ENCODE measurements at places on chromosomes 2 and 18. TPM values are rescaled to one million over a fixed set of nuclear protein-coding genes. Genes with fewer than 3 reads are reported as not detected.

The FAM237A gene
- not detected for total RNA-seq

The SLC5A7 gene
- 1.9 TPM for total RNA-seq

The ESPNL gene
- 0.36 TPM for total RNA-seq

The FBXO48 gene
- 0.55 TPM for total RNA-seq

The NT5C1B gene
- total RNA-seq: not detected

The EML6 gene
- total RNA-seq: 1.1 TPM

The TMEM247 gene
- total RNA-seq: not detected

The HOXD8 gene
- total RNA-seq: 19.1 TPM

DNA sequence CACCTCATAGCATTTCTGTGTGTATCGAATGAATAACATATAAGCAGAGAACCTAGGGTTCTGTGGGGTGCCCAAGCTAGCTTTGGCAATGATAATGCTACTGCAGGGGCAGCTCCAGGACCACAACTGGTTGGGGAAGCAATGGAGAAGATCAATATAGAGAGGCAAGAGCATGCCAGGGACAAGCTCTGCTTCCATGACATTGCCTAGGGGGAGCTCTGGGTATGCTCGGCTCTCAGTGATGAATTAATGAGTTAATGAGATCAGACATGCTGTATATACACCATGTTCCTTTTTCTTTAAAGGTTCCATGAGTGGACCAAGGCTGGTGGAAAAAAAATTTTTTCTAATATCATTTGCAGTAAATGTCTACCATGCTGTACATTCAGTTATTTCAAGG lies 618.4 kb downstream of the BCL11A start:
- no peaks in the 10 kb centered on the region for H3K27me3 ChIP-seq
- peaks cover 13% of the 10 kb centered on the region for H3K4me1 ChIP-seq
- DNase-seq: no peak
- no peaks in the 10 kb centered on the region for H3K36me3 ChIP-seq
- H3K4me3 ChIP-seq: no peak overlapping the region
- H3K27ac ChIP-seq: no peak overlapping the region

- no peaks in the 10 kb centered on the region for H3K27me3 ChIP-seq
- H3K4me1 ChIP-seq: no peaks in the 10 kb centered on the region
- H3K27ac ChIP-seq: no peak overlapping the region
- H3K4me3 ChIP-seq: no peak overlapping the region
Measured at GRCh38 chr2:238256111-238256510, 16.3 kb upstream of the HES6 start.

DNA sequence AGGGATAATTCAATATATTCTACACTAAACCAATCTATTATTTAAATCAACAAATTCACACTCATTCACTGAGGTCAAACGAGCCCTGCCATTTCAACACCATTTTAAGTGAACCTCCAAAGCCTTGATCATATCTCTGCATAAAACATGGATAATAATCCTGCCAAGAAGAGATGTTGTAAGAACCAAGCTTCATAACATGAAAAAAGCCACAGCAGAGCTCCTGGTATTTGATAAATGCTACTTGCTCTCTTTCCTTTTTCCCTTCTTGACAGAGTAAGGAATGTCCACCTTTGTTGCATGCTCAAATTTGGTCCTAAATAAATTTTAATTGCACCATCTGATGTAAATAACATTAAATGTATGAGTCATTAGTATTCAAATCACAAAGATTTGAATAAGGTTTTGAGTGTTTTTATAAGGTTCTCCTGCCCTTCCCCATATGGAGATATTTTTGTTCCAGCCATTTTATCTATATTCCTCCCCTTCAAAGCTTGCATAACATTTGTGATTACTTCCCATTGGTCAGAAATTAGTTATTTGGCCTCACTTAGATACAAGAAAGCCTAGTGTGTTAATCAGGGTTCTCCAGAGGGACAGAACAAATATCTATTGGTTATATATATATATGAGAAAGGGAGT lies 318.8 kb downstream of the RND3 start:
- H3K27me3 ChIP-seq: no peaks in the 10 kb centered on the region
- no peaks in the 10 kb centered on the region for H3K36me3 ChIP-seq
- no peak overlapping the region for H3K4me3 ChIP-seq

GRCh38 chr2:46569061-46569560 lies 89.7 kb downstream of the TMEM247 start:
- peak overlapping the region; percentile 74 for H3K27ac ChIP-seq
- no peaks in the 10 kb centered on the region for H3K36me3 ChIP-seq
- peaks cover 64% of the 10 kb centered on the region for H3K4me1 ChIP-seq
- H3K4me3 ChIP-seq: no peak overlapping the region

DNA sequence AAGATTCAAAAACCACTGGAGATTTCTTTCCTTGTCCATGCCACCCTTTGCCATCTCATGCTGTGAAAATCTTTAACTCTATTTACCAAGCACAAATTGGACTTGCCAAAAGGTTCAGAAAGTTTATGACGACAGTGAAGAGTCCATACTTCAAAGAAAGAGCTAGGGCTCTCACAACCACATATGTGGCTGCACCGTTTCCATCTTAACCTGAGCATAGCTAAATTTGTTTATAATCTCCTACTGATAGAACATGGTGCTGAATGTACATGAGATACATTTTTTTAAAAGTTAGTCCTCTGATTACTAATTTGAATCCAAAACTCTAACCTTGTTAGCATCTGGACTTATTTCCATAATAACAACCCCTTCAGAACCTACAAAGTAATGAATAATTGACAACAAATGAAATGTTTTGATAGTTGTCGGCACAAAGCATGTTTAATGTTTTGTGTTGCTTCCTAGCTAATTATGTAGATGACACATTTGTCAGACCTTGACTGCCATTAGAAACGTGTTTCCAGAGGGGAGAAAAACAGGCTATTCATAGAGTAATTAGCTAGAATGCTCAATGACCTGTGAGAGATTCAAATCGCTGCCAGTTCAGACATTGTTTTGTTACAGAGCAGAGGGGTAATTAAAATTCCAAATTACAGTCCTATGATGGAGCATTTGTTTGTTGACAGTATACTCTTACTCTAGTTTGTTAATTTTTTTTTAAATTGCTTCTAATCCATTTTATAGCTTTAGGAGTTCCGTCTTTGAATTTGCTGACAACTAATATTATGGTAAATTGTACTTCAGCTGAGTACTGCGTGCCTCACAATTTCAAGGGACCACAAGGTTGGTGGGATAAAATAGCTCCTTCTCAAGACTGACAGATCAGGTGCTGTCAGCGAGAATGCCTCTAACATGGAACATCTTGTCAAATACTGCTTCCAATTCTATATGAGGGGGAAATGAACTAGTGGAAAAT lies 31.8 kb downstream of the ARHGAP15 start:
- H3K36me3 ChIP-seq: no peaks in the 10 kb centered on the region
- DNase-seq: no peak
- H3K4me1 ChIP-seq: no peaks in the 10 kb centered on the region
- no peaks in the 10 kb centered on the region for H3K27me3 ChIP-seq
- H3K27ac ChIP-seq: no peak overlapping the region

DNA sequence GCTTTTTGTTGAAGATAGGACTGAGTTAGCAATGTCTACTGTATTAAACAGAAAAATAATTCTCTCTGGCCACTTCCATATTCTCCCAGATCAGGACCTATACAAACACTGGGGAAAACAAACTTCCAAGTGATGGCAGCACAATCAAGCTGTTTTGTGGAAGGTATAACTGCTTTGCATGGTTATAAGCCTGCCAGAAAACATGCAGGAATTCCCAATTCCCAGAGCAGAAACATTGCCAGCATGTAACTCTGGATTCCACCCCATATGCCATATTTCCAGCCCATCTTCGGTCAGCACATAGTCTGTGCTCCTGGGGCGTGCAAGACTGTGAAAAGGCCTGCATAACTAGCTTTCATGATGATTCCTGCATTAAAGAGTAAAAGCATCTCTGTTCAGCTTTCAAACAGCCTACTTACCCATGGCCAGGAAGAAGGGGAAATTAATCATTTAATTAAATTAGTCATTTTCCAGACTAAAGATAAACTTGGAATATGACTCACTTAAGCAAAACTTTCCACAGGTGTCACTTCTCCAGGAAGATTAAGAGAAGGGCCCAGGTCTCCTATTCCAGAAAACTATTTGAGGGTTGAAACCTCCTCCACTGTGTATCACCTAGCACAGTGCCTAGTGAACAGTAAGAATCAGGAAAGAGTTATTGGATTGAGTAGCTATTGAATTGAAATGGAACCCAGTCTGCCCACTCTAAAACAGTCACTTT lies 280.5 kb downstream of the NRXN1 start:
- no peak for DNase-seq
- H3K4me3 ChIP-seq: no peak overlapping the region
- H3K27ac ChIP-seq: no peak overlapping the region
- no peaks in the 10 kb centered on the region for H3K27me3 ChIP-seq
- H3K36me3 ChIP-seq: no peaks in the 10 kb centered on the region
- H3K4me1 ChIP-seq: peaks cover 14% of the 10 kb centered on the region

GRCh38 chr2:203909261-203909967 lies 27.1 kb upstream of the ICOS start:
- H3K27ac ChIP-seq: peak overlapping the region; percentile 21
- H3K27me3 ChIP-seq: no peaks in the 10 kb centered on the region
- H3K36me3 ChIP-seq: no peaks in the 10 kb centered on the region
- H3K4me3 ChIP-seq: peak overlapping the region; percentile 31
- H3K4me1 ChIP-seq: peaks cover 18% of the 10 kb centered on the region

DNA sequence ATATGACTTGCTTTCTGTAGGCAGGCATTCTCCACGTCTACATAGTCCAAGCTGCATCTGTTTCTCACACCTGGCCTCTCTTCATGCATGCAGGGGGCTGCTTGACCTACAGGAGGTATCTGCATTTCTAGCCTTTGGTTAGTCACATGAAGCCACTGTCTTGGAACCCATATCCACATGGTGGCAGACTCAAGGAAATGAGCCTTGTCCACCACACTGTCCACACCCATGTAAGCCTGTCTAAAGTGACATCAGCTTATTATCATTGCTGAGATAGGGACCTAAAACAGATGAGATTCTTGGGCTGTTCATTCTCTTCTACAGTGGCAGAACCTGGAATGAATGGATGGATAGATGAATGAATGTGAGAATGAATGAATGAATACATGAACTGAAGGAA lies 160.4 kb downstream of the DOCK10 start:
- no peaks in the 10 kb centered on the region for H3K27me3 ChIP-seq
- no peak for DNase-seq
- no peak overlapping the region for H3K27ac ChIP-seq
- no peak overlapping the region for H3K4me3 ChIP-seq

- DNase-seq: no peak
- H3K36me3 ChIP-seq: no peaks in the 10 kb centered on the region
- no peak overlapping the region for H3K27ac ChIP-seq
- no peak overlapping the region for H3K4me3 ChIP-seq
Measured at GRCh38 chr2:57947398-57947797, 99.2 kb upstream of the VRK2 start.

GRCh38 chr2:175755656-175756386 lies 246.2 kb downstream of the LNPK start:
- H3K27me3 ChIP-seq: no peaks in the 10 kb centered on the region
- no peaks in the 10 kb centered on the region for H3K4me1 ChIP-seq
- no peak overlapping the region for H3K4me3 ChIP-seq
- H3K27ac ChIP-seq: no peak overlapping the region

DNA sequence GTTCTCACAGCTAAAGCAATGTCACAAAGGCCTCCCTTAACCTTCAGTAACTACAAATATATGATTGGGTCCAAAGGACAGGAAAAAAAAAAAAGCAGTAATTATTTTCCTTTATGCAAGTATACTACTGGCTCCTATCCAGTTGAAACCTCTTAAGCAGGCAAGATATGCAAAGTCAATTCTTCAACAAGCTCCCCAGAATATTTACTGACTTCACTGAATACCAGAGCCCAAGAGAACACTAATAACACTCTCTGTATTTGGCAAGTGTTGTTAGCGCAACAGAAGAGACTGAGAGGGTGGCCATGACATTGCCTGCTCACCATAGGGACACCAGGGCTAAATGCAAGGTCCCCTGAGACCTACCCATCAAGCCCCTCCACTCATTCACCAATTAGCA lies 74.5 kb downstream of the AP1S3 start:
- no peaks in the 10 kb centered on the region for H3K27me3 ChIP-seq
- DNase-seq: no peak
- no peaks in the 10 kb centered on the region for H3K4me1 ChIP-seq
- H3K27ac ChIP-seq: no peak overlapping the region
- H3K36me3 ChIP-seq: no peaks in the 10 kb centered on the region

GRCh38 chr18:51164342-51164741 lies 33.1 kb downstream of the MEX3C start:
- DNase-seq: no peak
- no peak overlapping the region for H3K4me3 ChIP-seq
- no peaks in the 10 kb centered on the region for H3K36me3 ChIP-seq
- H3K27me3 ChIP-seq: no peaks in the 10 kb centered on the region
- H3K27ac ChIP-seq: no peak overlapping the region

DNA sequence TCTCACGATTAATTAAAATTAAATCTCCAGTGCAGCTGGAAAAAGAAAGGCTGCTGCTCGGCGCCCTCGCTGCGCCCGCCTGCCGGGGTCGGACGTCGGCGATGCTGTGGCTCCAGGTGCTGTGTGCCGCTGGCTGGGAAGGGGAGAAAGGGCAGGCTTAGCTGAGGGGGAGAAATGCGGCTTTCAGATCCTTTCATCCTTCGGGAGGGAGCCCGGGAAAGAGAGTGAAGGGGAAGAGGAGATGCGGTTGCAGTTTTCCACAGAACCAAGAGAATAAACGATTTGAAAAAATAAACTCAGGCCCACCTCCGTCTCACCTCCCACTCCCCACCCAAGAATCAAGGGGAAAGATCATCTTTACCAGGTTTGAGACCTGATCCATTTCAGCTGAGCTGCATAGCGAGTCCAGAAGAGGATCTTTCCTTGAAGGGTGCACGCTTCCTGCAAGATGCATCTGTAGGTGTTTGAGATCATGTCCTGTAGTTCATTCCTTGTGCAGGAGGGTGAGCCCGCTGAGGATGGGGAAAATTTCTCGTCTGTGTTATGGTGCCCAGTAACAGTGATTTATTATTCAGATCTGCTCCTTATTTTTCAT lies 495 bp downstream of the TMEM169 start:
- no peaks in the 10 kb centered on the region for H3K36me3 ChIP-seq
- H3K4me1 ChIP-seq: peaks cover 14% of the 10 kb centered on the region
- no peaks in the 10 kb centered on the region for H3K27me3 ChIP-seq
- DNase-seq: no peak
- peak overlapping the region; percentile 66 for H3K4me3 ChIP-seq

DNA sequence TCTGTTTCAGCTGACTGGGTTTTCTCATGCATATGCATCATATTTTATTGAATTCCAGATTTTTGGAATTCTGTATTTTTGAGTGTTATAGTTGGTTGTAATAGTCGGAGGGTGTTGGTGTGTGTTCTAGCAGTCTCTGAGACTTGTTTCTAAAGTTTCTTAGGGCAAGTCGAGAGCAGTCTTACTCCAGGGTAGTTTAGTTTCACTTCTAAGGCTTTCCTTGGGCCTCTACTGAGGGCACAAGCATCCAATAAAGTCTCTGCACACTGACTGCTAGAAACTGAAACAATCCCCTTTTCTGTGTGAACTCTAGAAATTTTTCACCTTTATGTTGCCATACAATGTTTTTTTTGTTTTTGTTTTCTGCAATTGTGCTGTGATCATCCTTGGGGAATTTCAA lies 663.7 kb upstream of the LRATD1 start:
- no peak for DNase-seq
- H3K36me3 ChIP-seq: no peaks in the 10 kb centered on the region
- no peak overlapping the region for H3K27ac ChIP-seq
- H3K4me3 ChIP-seq: no peak overlapping the region
- no peaks in the 10 kb centered on the region for H3K27me3 ChIP-seq

GRCh38 chr2:82599021-82599420 lies 1860.1 kb downstream of the SUCLG1 start:
- no peak overlapping the region for H3K27ac ChIP-seq
- H3K4me3 ChIP-seq: no peak overlapping the region
- H3K27me3 ChIP-seq: no peaks in the 10 kb centered on the region
- DNase-seq: no peak
- H3K4me1 ChIP-seq: no peaks in the 10 kb centered on the region
- H3K36me3 ChIP-seq: no peaks in the 10 kb centered on the region
